ENCODE measurements at places on chromosomes 4 and X.
A peak's percentile ranks its signal among the peaks of the same experiment; 100 is the strongest.

DNA sequence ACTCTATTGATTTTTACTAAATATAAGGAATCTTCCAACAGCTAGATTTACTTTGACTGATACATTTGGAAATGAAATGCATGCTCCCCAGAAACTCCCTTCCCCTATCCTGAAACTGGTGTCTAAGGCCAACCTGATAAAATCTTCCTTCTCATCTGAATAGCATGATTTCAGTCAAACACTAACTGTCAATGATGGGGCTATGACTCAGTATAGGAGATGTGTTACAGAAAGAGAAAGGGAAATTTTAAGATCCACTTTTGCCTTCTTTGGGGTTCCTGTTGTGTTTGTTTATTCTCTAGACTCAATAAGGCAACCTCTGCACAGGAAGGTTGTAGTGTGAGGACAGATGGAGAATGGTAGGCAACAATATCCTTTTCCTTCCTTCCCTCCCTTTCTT lies 160.7 kb downstream of the MOSPD2 start:
- DNase-seq, result no peak

GRCh38 chr4:120049732-120050494 lies 16.7 kb downstream of the MAD2L1 start:
- DNase-seq, result peak; percentile 16

DNA sequence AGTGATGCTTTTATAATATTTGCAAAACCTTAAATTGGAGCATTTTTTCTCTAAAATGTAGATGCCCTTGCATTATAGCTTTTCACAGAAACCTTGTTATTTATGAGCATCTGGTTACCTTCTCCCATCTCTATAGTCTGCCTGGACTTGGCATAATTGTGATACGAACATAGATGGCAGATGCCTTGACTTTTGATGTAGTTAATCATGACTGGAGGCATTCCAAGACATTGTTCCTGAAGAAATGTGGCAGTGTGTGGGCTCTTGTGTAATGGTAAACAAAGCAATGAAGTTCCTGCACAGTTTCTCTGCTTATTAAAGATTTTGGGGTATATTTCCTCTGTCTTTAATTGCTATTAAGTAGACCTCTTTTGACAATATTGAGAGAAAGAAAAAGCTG lies 500.1 kb downstream of the PCDH19 start:
- no peak for DNase-seq

- no peak for DNase-seq
Measured at GRCh38 chr4:75708218-75708691, 16.1 kb upstream of the USO1 start.

- no peak for DNase-seq
Measured at GRCh38 chr4:123390846-123391456, 5.6 kb upstream of the SPRY1 start.

DNA sequence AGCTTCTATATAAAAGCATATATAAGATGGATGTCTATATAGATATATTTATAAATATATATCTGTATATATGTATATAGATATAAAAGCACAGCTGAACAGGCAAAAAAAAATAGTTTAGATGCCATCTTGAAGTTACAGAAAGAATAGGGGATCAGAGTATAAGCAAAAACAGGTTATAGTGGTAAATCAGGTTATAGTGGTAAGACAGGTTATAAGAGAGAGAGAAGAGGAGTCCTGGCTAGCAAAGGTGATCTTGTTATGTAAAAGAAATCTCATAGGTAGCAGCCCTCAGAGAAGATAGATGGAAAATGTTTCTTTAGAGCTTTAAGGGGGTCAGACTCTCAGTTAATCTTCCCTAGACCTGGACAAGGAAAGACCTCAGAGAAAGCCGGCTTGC lies 1263.1 kb downstream of the PCDH7 start:
- DNase-seq, result no peak

DNA sequence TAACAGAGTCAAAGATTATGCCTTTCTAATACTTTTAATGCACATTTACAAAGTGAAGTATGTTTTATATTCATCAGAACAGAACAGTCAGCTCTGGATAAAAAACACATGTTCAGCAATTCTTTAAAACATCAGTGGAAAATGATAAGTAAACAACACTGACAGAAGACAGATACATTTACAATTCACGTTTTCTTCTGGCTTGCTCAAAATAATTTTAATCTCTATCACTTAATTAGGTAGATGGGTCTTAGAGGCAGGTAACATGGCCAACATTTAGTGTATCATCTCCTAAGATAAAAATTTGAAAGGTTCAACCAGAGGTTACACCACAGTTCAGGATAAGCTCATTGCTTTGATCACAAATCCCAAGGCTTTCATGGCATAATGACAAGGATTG lies 156.8 kb upstream of the MAB21L2 start:
- no peak for DNase-seq

- no peak for DNase-seq
Measured at GRCh38 chr4:11496351-11496829, 67.7 kb upstream of the HS3ST1 start.

- DNase-seq, result no peak
Measured at GRCh38 chr4:106062452-106062875, 167.2 kb downstream of the NPNT start.

DNA sequence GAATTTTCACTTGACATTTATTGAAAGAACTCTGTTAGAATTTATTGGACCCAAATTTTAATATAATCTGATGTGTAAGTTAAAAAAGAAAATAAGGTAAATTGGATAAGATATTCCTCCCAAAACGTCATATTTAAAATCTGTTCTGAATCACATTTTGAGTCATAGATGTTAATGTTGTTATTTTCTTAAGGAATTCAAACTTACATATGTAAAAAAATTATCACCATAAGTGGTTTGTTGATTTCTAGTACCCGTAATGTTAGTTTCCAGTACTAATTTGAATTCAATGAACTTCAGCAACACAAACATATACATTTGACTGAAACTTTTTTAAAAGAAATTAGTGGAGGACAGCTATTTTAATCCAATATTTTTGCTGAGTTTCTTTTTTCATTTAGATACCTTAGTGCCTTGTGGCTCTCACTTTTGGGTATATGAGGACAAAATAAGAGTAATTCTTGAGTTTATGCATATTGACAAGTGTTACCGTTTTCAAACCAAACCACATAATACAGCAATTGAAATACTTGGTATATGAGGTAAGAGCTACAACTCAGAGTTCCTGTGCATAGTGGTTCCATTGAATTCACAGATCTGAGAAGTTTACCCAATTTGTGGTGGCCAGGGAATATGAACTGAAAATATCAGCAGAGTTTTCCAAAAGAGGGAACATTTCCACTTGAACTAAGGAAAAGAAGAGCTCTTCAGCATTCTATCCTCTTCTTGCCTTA lies 71.8 kb downstream of the C4orf46 start:
- DNase-seq, result no peak

DNA sequence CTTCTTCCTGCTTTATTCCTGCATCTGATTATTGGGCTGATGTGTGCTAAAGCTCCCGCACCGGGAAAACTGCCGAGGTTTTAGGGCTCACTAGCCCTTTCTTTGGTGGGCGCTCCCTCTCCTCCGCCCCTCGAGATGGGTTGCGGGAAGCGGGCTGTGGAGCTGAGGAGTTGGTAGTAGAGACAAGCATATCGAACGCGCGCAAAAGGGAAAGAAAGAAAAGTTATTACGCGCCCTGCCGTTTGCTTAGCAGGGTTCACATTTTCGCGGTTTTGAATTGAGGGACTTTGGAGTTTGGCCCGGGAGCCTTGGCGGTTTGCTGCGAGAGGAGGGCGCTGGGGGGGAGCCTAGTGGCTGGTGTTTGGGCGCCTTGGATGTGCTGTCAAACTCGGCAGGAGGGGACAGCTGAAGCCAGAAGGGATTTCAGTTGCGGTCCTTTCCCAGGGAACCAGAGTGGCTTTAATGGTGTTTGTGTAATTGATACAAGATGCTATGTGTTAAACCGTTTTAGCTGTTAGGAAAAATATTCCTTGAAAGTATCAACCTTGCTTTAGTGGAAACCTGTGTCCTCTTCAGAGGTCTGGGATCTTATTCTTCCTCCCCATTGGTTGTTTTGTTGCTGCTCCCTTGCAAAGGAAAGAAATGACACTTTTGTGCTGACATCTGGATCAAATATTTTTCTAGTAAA lies 1.1 kb downstream of the GAB1 start:
- DNase-seq, result no peak

- no peak for DNase-seq
Measured at GRCh38 chr4:844752-845232, 18.9 kb upstream of the CPLX1 start.

DNA sequence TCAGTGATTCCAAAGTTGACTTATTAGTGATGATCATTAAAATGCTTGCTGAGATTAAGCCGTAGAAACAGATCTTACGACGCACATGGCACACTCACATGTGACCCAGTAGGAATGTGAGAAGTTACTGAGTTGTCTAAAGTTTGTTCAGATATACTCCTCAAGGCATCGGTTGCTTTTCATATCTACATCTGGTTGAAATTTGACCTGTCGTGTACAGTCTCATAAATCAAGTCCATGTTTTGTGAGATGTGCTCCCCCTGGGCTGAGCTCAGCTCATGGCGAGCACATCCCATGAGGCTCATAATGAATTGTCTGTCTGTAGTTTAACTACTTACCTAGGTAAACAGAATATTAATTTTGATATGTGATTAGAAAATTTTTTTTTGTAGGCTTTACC lies 67.0 kb downstream of the TNIP2 start:
- DNase-seq, result no peak

DNA sequence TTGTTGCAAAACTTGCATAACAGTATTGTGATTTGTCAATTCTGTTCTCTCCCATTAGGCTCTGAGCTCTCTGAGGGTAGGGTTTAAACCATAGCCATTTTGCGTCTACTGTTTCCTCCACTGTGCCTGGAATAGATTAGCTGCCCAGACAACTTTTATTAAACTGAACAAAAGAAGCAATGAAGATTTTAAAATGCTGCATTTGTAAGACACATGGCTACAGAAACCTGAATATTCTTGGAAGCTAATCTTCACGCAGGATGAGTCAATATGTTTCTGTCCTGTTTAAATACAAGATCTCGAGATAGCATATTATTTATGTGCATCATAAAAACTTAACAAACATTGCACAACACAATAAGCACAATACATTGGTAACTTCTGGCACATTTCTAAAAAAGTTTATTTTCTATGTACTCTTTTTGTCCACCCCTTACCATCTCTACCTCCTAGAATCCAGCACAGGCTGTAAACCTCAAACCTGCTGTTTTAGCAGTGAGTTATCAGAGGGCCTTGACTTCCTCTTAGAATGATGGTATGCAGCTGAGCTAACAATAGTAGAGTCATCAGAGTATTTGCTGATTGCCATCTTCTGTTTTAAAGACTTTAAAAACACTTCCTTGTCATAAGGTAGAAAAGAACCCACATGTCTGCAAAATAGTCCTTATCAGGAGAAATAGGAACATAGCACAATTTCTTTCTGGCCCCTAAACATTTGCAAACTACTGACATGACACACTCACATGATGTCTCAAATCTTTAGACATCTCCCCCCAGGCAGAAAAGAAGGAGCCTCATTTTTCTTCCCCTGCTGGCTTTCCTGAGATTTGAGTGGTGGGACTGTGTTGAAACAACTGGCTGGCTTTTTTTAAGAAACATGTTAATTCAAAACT lies 10.6 kb upstream of the CCNG2 start:
- DNase-seq, result no peak

DNA sequence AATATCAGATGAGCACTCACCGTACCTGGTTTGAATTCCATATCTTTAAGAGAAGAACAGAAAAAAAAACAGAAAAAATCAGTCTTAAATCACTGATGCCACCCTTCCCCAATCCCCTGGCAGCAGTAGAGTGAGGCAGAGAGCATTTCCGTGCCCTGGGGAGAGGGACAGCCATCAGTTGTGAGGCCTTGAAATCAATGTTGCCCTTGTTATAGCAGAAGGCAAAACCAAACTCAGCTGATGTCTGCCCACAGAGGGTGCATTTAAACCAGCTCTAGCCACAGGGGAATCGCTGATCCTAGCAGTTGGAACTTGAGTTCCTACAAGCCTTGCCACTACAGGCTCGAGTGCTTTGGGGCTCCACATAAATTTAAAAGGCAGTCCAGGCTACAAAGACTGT lies 338.5 kb upstream of the FMR1 start:
- DNase-seq, result no peak

DNA sequence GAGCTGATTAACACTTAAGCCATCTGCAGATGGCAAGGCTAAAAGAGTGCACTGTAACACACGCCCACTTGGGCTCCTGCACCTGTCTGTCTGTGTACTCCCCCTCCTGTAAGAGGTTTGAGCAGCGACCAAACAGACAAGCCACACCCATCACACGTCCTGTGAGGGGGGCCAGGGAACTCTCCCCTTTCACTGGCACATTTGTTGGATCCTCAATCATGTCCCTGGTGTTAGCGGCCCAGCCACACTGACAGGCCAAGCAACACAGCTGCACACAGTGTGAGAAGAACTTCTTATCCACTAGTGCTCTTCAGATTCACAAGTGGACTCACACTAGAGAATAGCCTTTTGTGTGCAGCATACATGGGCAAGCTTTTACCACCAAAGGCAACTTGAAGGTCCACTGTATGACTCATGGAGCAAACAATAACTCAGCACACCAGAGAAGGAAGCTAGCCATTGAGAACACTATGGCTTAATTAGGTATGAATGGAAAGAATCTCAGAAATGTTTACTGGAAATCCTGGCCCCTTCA lies 29.1 kb upstream of the UTP14A start:
- no peak for DNase-seq

- no peak for DNase-seq
Measured at GRCh38 chr4:173537613-173538147, 7.7 kb upstream of the HAND2 start.

GRCh38 chr4:2459589-2460349 lies 9.1 kb upstream of the RNF4 start:
- DNase-seq, result no peak

GRCh38 chr4:6239486-6239885 lies 30.2 kb upstream of the WFS1 start:
- no peak for DNase-seq

- DNase-seq, result no peak
Measured at GRCh38 chr4:111930659-111931058, 214.6 kb upstream of the FAM241A start.

GRCh38 chr4:166386491-166387360 lies 513.7 kb downstream of the TLL1 start:
- no peak for DNase-seq

DNA sequence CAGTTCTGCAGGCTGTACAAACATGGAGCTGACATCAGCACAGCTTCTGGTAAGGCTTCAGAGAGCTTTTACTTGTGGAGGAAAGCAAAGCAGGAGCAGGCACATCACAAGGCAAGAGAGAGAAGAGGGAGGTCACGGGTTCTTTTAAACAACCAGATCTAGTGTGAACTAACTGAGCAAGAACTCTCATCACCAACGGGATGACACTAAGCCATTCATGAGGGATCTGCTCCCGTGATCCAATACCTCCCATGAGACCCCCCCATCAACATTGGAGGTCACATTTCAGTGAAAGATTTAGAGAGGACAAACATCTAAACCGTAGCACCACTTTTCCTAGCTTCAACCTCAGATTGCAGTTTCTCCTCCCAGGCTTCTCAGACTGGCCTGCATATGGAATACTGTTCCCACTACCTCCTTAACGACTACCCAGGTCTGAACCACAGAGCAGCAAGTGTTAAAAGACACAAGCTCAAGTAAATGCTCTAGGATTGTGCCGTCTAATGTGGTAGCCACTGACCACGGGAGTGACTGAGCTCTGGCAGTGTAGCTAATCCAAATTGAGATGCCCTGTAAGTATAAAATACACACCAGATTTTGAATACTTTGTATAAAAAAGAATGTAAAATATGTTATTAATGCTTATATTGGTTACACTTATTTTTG lies 192.7 kb downstream of the PTTG2 start:
- no peak for DNase-seq
